Kasumi-1 (cell line): ENCODE measurements at places on chromosomes 13 and 19.

GRCh38 chr13:39451301-39451700 lies 151.7 kb downstream of the LHFPL6 start:
- peak; percentile 22 for DNase-seq

DNA sequence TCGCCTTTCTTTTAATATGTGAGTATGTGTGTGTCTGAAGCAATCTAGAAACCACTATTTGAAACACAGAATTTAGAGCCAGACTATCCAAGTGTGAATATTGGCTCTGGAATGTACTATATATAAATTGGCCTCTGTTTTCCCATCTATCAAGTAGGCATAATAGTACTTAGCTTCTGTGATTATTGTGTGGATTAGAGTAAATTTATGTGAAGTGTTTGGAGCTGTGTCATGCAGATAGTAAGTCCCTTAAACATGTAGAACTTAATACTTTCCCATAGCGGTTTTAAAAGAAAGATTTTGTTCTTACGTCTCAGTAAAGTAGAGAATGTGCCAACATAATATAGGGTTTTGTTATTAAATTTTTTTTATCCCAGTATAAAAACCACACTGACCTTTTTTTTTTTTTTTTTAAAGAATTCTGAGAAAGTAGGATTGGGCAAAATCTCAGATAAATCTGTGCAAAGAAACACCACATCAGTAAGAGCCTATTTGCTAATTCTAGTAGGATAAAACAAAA lies 432.3 kb downstream of the RFC3 start:
- no peak for DNase-seq

GRCh38 chr13:113748101-113748861 lies 10.7 kb upstream of the TMEM255B start:
- no peak for DNase-seq

DNA sequence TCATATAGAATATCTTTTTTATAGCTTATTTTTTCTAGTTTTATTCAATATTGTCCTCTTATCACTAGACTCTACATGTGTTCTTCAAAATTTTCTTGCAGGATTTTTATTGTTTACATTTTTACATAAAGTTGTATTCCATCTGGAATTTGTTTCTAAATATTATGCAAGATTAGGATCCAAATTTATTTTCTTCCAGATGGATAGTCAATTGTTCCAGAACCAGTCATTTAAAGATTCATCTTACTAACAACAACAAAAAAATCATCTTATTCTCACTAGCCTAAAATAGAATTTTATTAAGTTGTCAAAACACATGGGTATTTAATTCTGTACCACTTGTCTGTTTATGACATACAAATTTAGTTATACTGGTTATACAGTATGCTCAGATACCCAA lies 390.4 kb upstream of the GPC6 start:
- DNase-seq = no peak

DNA sequence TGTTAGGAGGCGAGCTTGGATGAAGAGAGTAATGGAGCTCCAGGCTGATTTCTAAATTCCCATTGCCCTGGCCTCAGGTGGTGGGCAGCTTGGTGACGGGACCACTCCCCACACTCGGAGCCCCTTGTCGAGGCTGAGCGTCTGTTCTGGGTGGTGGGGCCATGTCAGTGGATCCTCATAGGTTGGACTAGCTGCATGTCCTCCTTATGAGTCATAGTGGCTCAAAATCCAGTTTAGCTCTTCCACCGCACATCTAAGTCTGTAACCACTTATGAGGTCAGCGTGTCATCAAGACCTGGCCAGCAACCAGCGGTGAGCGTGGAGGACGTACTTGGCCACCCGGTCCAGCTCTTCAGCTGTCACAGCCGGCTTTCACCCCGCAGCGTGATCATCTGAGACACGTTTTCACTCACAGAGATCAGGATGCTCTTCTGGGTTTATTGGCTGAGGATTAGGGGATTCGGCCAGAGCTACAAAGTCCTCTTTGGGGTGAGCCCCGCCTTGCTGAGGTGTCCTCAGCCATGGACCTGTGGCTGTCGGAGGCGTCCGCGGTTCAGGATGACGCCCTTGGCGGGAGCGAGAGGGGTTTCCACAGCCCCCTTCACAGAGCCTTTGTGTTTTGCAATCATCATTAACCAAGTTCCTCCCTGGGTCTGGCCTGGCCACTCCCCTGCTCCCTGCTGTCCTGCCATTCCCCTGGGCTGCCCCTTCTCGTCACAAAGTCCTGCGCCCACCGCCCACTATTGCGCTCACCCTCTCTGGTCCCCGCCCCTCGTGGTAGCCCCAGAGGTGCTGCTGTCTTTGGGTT lies 41.9 kb downstream of the ADPRHL1 start:
- DNase-seq = no peak

DNA sequence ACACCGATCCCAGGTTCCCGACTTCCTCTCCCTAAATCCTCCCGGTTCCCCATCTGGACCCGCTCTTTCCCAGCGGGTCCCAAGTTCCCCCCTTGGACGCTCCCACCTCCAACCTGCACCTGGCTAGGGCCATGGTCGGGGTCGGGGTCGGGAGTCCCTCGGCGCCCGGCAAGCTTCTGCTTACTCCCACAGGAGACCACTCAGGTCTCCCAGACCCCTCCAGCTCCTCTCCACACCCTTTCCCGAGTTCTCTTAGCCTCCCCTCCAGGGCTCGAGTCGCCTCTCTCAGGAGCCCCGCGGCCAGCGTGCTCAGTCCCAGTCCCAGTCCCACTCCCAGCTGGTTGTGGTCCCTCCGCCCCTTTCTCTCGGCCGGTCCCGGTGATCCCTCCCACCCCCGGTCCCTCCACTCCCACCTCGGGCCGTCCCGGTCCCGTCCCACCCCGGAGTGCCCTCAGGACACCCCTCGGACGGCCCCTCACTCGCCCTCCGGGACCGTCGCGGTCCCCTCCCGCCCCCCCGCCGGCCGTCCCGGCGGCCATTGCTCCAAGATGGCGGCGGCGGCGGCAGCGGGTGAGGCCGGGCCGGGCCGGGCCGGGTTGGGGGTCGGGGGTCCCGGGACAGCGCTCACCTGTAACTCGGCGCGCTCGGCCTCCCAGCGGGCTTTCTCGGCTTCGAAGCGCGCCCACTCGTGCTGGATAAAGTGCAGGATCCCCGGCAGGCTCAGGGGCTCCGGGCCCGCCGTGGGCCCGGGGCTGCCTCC lies at the start of gene FKRP:
TSS of gene FKRP (plus strand) at position 537 of the 760 bp plus-strand sequence. CDS start 9,394 bp downstream, outside the sequence.
- DNase-seq = no peak

DNA sequence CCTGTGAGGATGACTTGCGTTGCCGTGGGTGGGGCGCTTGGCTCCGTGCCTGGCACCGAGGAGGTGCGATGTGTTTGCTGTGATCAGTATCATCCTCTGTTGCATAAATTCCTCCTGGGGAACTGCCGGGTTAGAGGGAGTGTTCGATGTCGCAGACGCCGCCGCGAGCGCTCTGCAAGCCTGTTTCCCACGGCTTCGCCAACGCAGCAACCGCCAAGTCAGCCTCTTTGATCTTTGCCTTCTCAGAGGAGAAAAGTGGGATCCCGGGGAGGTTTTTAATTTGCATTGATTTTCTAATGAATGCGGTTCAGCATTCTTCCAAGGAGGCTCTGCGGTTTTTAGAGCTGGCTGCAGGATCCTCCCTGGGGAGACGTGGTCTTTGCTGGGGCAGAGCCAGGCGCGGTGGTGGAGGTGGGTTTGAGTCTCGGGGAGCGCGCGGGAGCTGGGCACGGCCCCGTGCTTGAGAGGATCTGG lies 7.6 kb downstream of the GPR32 start:
- no peak for DNase-seq

DNA sequence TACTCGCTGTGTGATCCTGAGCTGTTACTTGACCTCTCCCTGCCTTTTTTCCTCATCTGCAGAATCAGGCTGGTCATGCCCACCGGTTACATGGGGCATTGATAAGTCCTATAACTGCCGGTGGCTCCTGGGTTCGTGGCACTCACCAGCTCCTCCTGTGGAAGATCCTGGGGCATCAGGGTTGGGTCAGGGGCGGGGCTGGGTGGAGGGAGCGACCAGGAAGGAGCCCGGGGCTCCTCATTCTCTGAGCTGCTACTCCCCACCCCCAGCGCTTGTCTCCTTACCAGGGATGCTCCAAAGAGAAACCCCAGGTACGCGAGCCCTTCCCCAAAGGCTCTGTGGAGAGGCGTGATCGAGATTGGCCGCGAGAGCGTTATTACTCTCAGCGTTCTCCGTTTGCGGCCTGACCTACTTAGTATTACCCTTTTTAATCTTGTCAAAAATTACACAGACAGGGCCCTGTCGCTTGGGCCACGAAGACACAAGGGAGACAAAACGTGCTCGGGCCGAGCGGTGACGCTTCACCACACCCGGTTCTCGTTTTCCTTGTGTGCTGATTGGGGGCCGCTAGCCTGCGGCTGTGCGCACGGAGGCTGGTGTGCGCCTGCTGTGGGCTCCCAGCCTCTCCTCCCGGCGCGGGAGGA lies 10.7 kb downstream of the HDGFL2 start:
- DNase-seq = no peak

- DNase-seq = no peak
Observed at GRCh38 chr19:35005256-35005977, 5.3 kb downstream of the GRAMD1A start.

- no peak for DNase-seq
Observed at GRCh38 chr19:46000491-46001246, 5.4 kb downstream of the CCDC61 start.

DNA sequence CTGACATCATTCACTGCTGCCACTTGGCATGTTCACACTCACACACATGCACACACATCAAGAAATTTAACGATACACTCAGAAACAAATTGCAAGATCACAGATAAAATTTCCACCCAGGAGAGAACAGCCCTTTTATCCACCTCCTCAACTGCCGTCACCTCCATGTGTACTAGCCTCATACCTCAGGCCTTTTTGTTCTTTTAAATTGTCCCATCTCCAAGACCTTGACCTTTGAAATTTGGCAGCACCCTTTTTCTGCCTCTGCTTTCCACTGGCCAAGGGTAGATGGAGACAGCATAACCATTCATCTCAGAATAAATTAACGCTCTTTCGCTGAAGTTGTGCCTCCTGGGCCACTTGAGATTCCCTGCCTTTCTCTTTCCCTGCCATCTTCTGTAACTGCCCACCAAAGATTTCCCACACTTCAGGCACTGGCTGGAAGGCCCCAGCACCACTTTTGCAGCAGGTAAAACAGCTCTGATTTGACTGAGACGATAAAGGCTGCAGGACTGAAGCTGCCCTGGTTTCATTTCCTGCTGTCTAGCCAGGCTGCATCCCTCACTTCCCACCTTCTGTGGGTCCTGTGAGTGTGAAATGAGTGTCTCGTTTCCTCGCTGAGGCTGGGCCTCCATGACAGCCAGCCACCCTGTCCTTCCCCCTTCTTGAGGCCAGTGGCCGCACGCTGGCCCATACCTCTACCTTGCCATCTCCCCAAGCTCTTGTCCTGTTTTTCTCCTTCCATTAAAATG lies 39.3 kb downstream of the MBNL2 start:
- no peak for DNase-seq

- no peak for DNase-seq
Observed at GRCh38 chr19:1164684-1165531, 9.2 kb downstream of the SBNO2 start.

DNA sequence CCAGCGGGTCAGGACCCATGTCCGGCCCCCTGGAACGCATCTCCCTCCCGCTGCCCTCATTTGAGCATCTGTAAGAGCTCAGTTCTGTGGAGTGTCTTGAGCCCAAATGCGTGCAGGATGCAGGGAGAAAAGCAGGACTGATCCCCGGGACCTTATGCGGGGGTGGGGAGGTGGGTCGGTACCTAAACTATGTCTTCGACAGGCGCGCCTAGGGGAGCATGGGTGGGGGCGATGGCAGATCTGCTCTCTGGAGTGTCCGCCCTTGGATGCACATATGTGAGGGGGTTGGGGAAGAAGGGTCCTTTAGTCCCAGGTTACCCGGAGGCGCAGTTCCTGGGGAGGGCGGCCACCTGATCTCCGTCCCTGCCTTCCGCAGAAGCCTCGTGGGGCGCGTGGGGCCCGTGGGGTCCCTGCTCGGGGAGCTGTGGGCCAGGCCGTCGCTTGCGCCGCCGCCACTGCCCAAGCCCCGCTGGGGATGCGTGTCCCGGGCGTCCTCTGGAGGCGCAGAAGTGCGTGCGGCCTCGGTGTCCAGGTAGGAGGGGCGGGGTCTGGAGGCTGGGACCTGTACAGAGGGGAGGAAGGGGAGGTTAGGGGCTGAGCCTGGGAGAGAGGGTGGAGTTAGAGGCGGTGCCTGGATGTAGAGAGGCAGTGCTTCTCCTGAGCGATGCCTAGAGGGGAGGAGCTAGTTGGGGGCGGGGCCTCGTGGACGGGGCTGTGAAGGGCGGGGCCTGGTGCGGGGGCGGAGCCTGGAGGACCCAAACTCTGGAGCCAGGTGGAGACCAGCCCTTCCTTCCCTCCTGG lies 2.9 kb downstream of the CILP2 start:
- DNase-seq = no peak

GRCh38 chr19:58353717-58354477 lies 605 bp upstream of the A1BG start:
- DNase-seq = no peak

- no peak for DNase-seq
Observed at GRCh38 chr13:37379841-37380240, 218.7 kb downstream of the POSTN start.

GRCh38 chr19:6662702-6663101 lies 7.3 kb downstream of the TNFSF14 start:
- no peak for DNase-seq

GRCh38 chr19:46192992-46193650 lies 36.4 kb upstream of the IGFL1 start:
- DNase-seq = peak; percentile 36

DNA sequence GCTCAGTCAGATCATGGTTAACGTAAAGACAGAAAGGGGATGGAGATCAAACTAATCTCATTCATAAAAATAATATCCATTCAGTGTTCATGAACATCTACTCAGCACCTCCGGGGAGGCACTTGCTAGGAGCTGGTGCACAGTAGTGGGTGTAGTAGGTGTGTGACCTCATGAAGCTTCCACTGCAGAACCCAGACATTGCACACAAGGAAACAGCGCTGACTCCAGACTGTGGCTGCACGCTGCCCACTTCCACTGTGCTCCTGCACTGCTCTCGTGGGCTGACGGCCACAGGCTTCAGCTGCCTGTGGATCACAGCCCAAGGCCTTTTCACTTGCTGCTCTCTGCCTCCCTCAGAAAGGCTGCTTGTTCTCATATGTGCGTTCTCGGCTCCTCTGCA lies 214.4 kb upstream of the ZNF507 start:
- no peak for DNase-seq

- DNase-seq = no peak
Observed at GRCh38 chr19:1264801-1265614, 4.1 kb upstream of the CIRBP start.

DNA sequence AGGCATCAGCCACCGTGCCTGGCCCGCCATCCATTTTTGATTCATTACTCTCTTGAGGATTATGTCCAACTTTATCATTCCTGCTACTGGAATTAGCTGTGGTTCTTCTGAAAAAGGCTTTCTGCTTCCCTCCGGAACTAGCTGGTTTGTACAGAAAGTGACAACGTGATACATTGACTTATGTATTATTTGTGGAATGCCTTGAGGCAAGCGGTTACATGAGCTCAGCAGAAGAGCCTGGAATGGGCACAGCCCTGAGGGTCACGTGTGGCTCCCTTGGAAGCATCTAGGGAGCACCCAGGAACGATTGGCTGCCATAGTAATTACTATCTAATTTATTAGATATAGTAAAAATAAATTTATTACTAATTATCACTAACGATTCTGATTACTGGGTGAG lies 14.4 kb upstream of the RETN start:
- no peak for DNase-seq
